Endothelial cell of umbilical vein (primary cell): ENCODE measurements at places on chromosomes 13 and 19. TPM values are rescaled to one million over a fixed set of nuclear protein-coding genes. Genes with fewer than 3 reads are reported as not detected.

The ODAD3 gene
- 0.05 and 0.14 TPM in 2 replicates for polyA plus RNA-seq

The ZNF284 gene
- 0.98 and 1.1 TPM in 2 replicates for polyA plus RNA-seq

The WASF3 gene
- polyA plus RNA-seq: 16.5 and 18.5 TPM in 2 replicates

The ANGPTL8 gene
- polyA plus RNA-seq: not detected in 2 replicates

The ZNF606 gene
- 4.6 TPM in 2 replicates for polyA plus RNA-seq

The LGALS7B gene
- not detected in 2 replicates for polyA plus RNA-seq

The MEF2B gene
- polyA plus RNA-seq: 0.52 and 0.65 TPM in 2 replicates

The OR7C1 gene
- not detected in 2 replicates for polyA plus RNA-seq

The SIGLEC8 gene
- not detected in 2 replicates for polyA plus RNA-seq

The SIGLEC11 gene
- polyA plus RNA-seq: not detected in 2 replicates

The C19orf73 gene
- 1.8 and 2.5 TPM in 2 replicates for polyA plus RNA-seq

The PRR12 gene
- polyA plus RNA-seq: 1.6 and 1.9 TPM in 2 replicates

The ILF3 gene
- 186 and 187 TPM in 2 replicates for polyA plus RNA-seq

The ZNF101 gene
- 2.8 TPM in 2 replicates for polyA plus RNA-seq

The PIK3R2 gene
- polyA plus RNA-seq: 7.5 and 8.1 TPM in 2 replicates

The C19orf85 gene
- polyA plus RNA-seq: not detected in 2 replicates

The NTN5 gene
- 0.11 and 0.18 TPM in 2 replicates for polyA plus RNA-seq

The SIGLEC9 gene
- polyA plus RNA-seq: not detected in 2 replicates

The CGB8 gene
- not detected in 2 replicates for polyA plus RNA-seq

The ZNF28 gene
- polyA plus RNA-seq: 4.2 and 16.9 TPM in 2 replicates

The MBD3L1 gene
- not detected in 2 replicates for polyA plus RNA-seq

The ERICH4 gene
- polyA plus RNA-seq: not detected in 2 replicates

The ZGLP1 gene
- polyA plus RNA-seq: 1.6 and 2.3 TPM in 2 replicates

The NCR1 gene
- 0.22 and 0.76 TPM in 2 replicates for polyA plus RNA-seq

The FBXL12 gene
- 33.3 and 47.5 TPM in 2 replicates for polyA plus RNA-seq

The PGLYRP1 gene
- not detected in 2 replicates for polyA plus RNA-seq

The APOE gene
- polyA plus RNA-seq: 6.2 and 6.9 TPM in 2 replicates

The TYROBP gene
- not detected in 2 replicates for polyA plus RNA-seq

The PTGER1 gene
- polyA plus RNA-seq: 0.21 and 0.48 TPM in 2 replicates

The ANKLE1 gene
- polyA plus RNA-seq: 1.9 and 2.8 TPM in 2 replicates

The ANGPTL4 gene
- polyA plus RNA-seq: 14.1 and 18.5 TPM in 2 replicates

The SLC25A42 gene
- polyA plus RNA-seq: 6.3 and 7.2 TPM in 2 replicates

The USHBP1 gene
- polyA plus RNA-seq: 16.2 and 20.4 TPM in 2 replicates

The FFAR1 gene
- not detected in 2 replicates for polyA plus RNA-seq

The URAD gene
- polyA plus RNA-seq: not detected in 2 replicates

The APOC4 gene
- not detected in 2 replicates for polyA plus RNA-seq

The NOTCH3 gene
- 0.63 and 0.67 TPM in 2 replicates for polyA plus RNA-seq

The UNC13A gene
- polyA plus RNA-seq: 0.04 and 0.06 TPM in 2 replicates

The TPP2 gene
- 7.8 and 11.5 TPM in 2 replicates for polyA plus RNA-seq

The CEACAM4 gene
- polyA plus RNA-seq: not detected in 2 replicates

The RGS9BP gene
- polyA plus RNA-seq: not detected in 2 replicates

The GAPDHS gene
- polyA plus RNA-seq: not detected in 2 replicates

The UTP14C gene
- 3.3 and 4.1 TPM in 2 replicates for polyA plus RNA-seq

The PRX gene
- polyA plus RNA-seq: 0.43 and 0.80 TPM in 2 replicates

The DNAAF3 gene
- 0.56 and 0.75 TPM in 2 replicates for polyA plus RNA-seq

The ICAM3 gene
- polyA plus RNA-seq: 6.7 and 8.7 TPM in 2 replicates

The MEDAG gene
- 23.8 and 27.2 TPM in 2 replicates for polyA plus RNA-seq

The CGB7 gene
- 0.41 and 0.62 TPM in 2 replicates for polyA plus RNA-seq

The POGLUT2 gene
- 14.5 and 17.9 TPM in 2 replicates for polyA plus RNA-seq

The ZBTB7A gene
- polyA plus RNA-seq: 8.2 and 10.8 TPM in 2 replicates

The ZNF730 gene
- polyA plus RNA-seq: 0.39 and 0.76 TPM in 2 replicates

The YJU2 gene
- polyA plus RNA-seq: 20.7 and 22.9 TPM in 2 replicates

The SPACA6 gene
- polyA plus RNA-seq: 11.9 and 14.5 TPM in 2 replicates
